ENCODE measurements at places on chromosomes 3 and 15. TPM values are rescaled to one million over a fixed set of nuclear protein-coding genes. Genes with fewer than 3 reads are reported as not detected.

Gene SV2B
- total RNA-seq: not detected

Gene ZNF774
- total RNA-seq: 1.4 TPM

Gene CORO2B
- total RNA-seq: not detected

Gene WWTR1
- 0.40 TPM for total RNA-seq

DNA sequence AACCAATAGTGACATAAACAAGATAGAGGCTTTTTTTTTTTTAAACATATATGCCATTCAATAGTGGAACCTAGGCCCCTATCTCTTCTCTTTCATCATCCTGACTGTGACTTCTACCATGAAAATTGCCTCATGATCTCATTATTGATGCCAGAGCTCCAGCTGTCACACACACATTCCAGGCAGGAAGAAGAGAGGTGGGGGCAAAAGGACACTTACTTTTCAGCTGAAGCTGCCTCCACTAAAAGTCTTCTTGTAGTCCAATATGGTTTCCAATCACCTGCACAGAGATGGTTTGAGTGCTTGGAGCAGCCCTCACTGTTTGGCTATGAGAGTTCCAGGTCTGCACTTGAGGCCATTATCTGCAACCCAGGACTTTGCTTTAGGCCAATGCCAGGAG, 45.0 kb downstream of the CLEC3B start:
- no peak for DNase-seq

DNA sequence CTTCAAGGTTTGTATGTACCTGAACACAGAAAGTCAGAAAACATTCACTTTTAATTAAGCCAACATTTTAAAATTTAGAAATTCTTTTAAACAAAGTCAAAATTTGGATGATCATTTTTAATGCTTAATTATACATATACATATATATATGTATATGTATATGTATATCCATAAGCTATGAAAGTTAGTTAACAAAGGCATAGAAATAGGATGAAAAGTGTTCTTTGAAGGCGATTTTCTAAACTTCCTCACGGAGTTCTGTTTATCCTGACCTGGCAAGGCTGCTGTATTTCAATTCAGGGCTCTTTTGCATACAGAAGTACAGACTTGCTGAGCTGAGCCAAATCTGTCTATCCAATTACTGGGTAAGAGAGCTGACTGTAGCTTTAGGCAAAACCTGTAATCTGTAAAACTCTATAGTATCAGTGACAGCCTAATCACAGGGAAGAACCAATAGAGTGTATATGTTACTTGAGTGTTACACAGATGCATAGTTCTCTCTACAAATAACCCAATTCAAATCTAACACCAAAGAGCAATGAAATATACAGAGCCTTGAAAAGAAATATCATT, 32.1 kb upstream of the THRB start:
- no peak for DNase-seq

DNA sequence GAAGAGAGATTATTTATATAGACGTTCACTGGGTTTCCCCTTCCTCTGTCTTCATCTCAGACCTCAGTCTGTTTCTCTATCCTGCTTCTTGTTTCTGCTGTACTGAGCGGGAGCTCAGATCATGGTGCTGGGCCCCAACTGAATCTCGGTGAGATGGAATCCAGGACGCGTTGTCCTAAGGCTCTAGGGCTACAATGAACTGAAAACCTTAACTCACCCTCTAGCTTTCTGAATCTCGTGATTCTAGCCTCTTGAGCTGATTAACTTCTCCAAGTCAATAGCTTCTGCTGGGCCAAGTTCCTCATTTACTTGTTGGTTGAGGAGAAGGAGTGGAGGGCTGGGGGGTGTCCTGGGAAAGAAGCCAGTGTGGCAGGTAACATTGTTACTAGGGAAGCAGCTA, 32.7 kb upstream of the MAP3K13 start:
- DNase-seq: no peak

DNA sequence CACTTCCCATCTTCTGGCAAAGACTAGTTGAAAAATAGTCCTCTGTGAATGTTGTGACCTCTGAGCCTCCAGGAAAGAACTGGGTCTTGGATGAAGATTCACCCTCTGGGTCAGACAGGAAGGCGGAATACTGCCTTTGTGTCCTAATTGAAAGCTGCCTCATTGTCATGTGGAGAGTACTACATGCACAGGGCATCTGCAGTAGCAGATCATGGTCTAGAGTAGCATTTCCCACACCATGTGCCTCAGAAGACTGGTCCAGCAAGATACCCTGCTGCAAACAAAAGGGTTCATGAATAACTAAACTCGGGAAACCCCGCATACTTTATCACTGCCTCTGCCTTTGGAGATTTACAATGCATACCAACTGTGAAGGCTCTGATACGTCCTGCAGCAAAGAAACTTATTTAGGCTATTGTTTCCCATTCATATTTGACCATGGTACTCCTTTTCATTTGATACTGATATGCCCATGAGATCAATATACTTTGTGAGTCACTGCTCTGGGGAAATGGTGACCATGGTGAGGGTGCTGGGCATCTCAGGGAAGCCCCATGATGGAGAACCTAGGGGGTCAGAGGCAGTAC, 22.7 kb downstream of the IRAK2 start:
- no peak for DNase-seq

GRCh38 chr3:185926445-185926844, 11.4 kb downstream of the TRA2B start:
- no peak for DNase-seq

DNA sequence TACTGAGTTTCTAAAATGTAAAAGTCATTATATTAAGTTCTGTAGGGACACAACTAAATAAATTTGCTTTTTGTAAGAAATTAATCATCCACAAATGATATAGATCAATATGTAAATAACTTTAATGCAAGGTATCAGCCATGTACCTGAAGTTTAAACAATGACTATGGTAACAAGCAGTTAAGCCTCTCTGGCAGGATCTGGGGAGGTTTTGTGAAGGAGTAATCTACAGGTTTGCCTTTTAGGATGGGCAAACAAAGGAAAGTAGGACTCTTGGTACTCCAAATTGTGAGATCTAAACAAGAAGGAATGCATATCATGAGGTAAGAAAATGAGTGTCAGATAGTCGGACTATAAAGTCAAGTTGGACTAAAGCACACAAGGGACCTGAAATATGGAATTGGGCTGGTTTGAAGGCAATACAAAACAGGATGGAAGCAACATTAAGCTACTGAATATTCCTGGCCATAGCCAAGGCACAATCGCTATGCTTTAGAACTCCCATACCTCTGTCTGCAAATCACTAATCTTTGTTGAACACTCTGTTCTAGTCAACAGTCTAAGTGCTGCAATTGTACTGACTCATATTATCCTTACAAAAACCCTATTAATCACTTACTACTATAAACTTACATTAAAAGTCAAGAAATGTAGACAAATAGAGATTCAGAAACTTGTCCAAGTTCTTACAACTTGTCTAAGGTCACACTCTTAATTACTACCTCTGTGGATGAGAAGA, 412.8 kb downstream of the DIPK2A start:
- no peak for DNase-seq

DNA sequence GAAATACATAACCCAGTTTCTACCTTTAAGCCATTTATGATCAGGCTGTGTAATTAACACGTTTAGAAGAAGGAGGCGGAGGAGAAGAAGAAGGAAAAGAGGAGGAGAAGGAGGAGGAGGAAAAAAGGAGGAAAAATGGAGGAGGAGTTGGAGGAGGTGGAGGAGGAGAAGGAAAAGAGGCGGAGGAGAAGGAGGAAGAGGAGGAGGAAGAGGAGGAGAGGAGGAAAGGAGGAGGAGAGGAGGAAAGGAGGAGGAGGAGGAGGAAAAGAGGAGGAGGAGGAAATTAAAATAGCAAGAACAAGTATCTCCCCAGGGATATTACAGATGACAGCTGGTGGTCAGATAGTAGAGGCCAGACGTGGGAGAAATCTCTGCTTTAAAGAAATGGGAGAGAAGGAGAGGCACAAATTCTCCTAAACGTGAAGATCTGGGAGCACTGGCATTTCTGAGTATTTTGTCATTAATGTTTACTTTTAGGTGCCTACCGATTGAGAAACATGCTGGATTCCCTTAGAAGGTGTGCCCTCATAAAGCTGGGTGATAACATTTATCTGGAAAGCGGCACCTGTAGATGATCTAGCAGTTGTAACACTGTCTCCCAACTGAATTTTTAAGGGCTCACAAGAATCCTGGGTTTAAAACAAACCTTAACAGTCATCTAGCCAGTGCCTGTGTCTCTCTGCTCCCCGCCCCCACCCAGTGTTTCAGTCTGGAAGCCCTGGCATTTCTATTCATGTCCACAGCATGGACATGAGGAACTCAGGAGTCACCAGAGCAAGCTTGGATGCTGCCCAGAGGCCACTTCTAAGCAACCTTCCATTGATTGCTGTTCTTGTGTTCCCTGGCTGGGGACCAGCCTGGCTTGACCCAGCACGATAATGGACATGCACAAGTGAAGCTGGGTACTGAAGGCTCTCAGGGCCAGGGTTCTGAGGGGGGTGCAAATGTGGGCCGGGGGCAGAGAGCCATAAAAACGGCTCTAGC, 75.2 kb downstream of the CHRNA7 start:
- DNase-seq: no peak

GRCh38 chr3:80307844-80308243, 540.0 kb upstream of the ROBO1 start:
- no peak for DNase-seq

GRCh38 chr3:16658925-16659793, 53.9 kb upstream of the DAZL start:
- no peak for DNase-seq

DNA sequence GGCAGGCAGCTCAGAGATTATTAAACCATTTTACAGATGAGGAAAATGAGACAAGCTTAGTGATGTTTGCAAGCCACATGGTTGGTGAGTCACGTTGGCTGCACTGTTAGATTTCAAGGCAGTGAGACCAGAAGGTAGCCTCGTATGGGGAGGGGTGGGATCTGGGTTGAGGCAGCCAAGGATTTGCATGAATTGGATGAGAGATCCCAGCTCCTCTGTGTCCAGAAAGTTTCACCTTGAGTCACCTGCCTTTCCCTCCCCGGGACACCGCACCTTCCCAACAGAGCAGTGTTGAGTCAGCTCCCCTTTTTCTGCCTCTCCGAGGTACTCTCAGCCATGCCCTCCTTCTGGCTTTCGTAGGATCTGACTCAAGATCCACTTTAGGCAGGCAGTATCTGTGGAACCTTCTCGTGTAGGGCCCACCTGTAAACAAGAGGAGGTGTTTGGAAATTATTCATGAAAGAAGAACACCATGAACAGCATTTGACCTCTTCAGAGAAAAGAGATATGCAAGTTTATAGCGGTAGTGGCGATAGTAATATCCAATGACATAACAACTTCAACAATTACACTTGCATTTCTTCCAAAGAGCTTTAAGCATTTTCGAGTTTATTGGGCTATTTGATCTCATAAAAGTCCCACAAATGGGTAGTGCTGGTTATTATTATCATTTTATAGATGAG, 46.8 kb upstream of the VPS8 start:
- no peak for DNase-seq

Data from activated CD8-positive, alpha-beta T cell treated with anti-CD3 and anti-CD28 coated beads for 36 hours (primary cell).